ENCODE measurements at places on chromosomes 5 and 9. TPM values are rescaled to one million over a fixed set of nuclear protein-coding genes. Genes with fewer than 3 reads are reported as not detected.

The PCDHGB3 gene
- total RNA-seq = 7.1 TPM

The FOXD4L3 gene
- not detected for total RNA-seq

The PRR7 gene
- 2.4 TPM for total RNA-seq

The NR6A1 gene
- total RNA-seq = 1.2 TPM

The PGM5 gene
- total RNA-seq = 54.2 TPM

The SLC6A18 gene
- total RNA-seq = 0.70 TPM

The LIFR gene
- total RNA-seq = 136 TPM

The PCSK1 gene
- 0.18 TPM for total RNA-seq

The PAEP gene
- total RNA-seq = not detected

The F2R gene
- total RNA-seq = 50.2 TPM

The ADRA1B gene
- 1.5 TPM for total RNA-seq

The THBS4 gene
- total RNA-seq = 41.2 TPM

The RANBP3L gene
- 13.3 TPM for total RNA-seq

The TXNDC8 gene
- total RNA-seq = not detected

The TNFSF15 gene
- total RNA-seq = 5.8 TPM

The DIRAS2 gene
- total RNA-seq = 4.4 TPM

The HTR4 gene
- total RNA-seq = 0.35 TPM

The LHX2 gene
- 0.12 TPM for total RNA-seq

The PCDHB2 gene
- 6.2 TPM for total RNA-seq

The STRBP gene
- 23.1 TPM for total RNA-seq

The SAXO1 gene
- total RNA-seq = 0.93 TPM

The TAF11L5 gene
- total RNA-seq = not detected

The IFNA21 gene
- not detected for total RNA-seq

The GRM6 gene
- total RNA-seq = not detected

The PCDHB1 gene
- 0.18 TPM for total RNA-seq

The SCGB3A2 gene
- total RNA-seq = 0.93 TPM
